Putamen (tissue), 1 donor: ENCODE measurements at places on chromosomes 12 and 14.

DNA sequence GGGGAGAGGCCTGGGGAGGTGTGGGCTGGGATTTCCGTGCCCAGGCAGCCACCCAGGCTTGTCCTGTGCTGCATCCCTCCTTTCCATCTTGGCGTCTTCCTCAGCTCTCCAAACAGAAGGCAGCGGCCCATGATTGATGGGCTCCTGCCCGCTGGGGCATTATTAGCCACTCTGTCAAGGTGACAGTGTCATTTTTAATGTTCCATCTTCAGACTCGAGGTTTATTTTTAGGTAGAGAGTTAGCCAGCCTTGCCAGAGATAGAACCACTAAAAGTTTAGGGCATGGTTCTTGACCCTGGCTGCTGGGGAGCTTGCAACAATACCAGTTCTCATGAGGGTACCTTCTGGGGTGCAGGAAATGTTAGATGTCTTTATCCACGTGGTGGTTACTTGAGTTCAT is 90.1 kb downstream of the AACS start:
- DNase-seq, result no peak

- DNase-seq, result no peak
Observed at GRCh38 chr12:52710730-52711129, 7.4 kb upstream of the KRT77 start.

- DNase-seq, result peak; percentile 49
Observed at GRCh38 chr14:87131879-87132278, 861.1 kb downstream of the GALC start.

GRCh38 chr12:88658009-88658408 is 77.7 kb upstream of the KITLG start:
- DNase-seq, result no peak
